ENCODE measurements at places on chromosomes 16 and 17.

DNA sequence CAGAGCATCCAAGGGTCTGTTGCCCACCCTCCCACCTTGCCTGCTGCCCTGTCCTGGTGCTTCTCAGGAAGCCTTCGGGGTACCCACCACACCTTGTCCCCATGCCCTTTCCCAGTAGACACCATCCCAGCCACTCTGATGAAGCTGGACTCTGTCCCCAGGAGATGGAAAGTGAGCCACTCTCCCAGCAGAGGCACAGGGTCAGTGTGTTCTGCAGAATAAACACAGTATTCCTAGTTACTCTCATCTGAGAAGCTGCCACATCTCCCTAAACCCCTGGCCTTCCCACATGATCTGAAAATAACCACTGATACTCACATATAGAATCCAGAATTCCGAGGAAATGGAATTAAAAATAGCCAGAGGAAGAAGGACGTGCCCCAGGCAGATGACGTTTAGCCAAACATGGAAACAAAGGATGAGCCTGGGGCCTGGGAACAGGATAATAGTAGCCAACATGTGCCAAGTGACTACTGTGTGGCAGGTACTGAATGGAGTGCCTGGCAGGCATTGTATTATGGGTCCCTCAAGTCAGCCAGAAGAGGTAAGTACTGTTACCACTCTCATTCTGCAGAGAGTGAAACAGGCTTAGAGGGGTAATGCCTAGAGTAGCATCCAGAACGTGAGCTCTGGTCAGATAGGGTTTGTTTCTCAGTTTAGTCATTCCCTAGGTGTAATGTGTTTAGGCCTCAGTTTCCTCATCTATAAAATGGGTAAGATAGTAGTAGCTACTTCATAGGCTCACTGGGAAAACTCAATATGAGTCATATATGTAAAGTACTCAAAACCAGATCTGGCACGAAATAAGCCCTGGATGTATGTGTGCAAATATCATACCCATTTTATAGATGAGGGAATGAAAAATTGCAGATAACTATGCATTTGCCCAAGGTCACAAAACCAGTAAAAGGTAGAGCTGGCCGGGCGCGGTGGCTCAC is 20.8 kb upstream of the PEMT start:
- no peak for DNase-seq

DNA sequence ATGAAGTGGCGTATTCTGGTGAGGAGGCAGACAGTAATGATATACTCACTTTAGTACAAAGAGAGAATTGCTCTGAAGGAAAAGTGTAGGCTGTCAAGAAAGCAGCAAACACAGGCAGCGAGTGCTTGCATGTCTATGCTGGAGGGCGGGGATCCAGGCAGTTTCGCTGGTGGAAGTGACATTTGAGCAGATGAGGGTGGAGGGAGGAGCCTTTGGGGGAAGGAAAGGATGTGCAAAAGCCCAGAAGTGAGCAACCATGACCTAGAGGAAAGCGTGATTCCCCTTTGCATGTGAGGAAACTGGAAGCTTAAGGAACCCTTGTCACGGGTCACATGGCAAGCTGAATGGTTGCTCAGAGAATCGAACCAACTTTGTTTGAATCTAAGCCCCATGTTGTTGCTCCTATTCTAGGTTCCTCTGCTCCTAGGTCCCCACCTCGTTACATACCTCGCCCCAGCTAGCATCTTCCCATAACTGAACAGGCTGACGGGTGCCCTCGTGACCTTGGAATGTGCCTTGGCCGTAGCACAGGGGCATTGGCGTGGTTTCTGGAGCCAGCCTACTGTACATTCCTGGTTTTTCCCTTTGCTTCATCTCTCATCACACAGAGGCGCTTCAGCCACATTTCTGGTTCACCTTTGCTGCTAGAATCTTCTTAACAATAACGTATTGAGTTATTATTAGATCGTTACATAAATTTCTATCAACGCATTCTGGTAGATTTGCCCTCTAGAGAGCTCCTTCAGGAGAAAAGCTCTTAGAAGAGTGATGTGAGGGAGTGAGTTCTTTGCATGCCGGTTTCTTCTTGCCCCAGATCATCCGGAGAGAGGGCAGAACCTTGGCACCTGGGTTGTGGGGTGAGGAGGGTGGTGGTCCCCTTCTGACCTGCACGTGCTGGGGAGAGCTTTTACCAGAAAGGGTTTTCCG is 191.8 kb downstream of the SNX29 start:
- DNase-seq = no peak

DNA sequence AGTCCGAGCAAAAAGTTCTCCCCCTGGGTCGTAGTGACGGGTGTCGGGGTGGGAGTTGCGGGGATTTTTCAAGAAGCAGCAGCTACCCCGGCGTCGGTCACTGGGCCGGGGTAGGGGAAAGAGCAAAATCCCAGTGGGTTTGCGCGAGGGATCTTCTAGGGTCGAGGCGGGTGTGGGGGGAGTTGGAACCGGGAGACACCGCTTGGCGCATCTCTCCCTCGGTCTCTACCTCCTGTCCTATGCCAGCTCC is 2.3 kb upstream of the UBTF start:
- DNase-seq = no peak

- DNase-seq = no peak
These were observed 6.1 kb downstream of the DRG2 start for GRCh38 chr17:18093616-18094408.

DNA sequence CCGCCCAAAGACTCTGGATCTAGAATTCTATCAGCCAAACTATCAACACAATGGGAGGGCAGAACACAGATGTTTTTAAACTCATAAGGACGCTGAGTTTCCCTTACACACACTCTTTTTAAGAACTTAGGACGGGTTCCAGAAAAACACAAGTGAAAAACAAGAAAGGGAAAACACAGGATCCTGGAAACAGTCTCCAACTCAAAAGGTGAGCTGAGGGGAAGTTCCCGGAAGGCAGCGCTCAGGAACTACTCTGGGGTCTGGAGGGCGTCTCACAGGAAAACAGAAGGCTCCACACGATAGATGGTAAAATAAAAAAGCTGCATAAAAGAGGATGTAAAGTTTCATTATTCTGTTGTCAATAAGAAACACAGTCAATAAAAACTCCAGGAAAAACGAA is 80.2 kb upstream of the DOC2B start:
- DNase-seq = no peak

DNA sequence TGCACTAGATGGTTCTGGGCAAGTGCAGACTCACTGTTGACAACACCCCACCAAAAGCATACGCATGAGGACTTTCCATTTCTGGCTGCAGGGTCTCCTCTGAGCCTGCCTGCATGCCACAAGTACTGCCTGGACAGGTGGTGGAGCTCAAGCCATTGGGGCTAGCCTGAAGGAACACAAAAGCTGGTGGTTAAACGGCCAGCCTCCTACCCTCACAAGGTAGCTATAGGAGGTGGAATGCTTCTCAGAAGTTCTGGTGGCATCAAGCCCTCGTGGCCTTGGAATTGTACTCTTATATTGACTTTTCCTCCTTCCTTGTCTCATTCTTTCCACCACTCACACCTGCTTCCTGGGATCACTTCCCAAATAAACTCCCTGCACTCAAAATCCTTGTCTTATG is 56.6 kb upstream of the BCAR1 start:
- DNase-seq = no peak

GRCh38 chr17:40312131-40312731 is 3.3 kb downstream of the RARA start:
- DNase-seq = no peak

- no peak for DNase-seq
These were observed 17.8 kb downstream of the SNN start for GRCh38 chr16:11685844-11686618.

GRCh38 chr17:79031996-79032875 is 8.3 kb downstream of the C1QTNF1 start:
- no peak for DNase-seq

GRCh38 chr16:24430954-24431760 is 108.2 kb upstream of the RBBP6 start:
- no peak for DNase-seq

GRCh38 chr17:42704837-42705494 is 22.6 kb downstream of the CNTNAP1 start:
- DNase-seq = no peak

- DNase-seq = no peak
These were observed 94.5 kb downstream of the PCTP start for GRCh38 chr17:55845385-55845784.

GRCh38 chr17:65312718-65313377 is 175.7 kb downstream of the RGS9 start:
- no peak for DNase-seq

DNA sequence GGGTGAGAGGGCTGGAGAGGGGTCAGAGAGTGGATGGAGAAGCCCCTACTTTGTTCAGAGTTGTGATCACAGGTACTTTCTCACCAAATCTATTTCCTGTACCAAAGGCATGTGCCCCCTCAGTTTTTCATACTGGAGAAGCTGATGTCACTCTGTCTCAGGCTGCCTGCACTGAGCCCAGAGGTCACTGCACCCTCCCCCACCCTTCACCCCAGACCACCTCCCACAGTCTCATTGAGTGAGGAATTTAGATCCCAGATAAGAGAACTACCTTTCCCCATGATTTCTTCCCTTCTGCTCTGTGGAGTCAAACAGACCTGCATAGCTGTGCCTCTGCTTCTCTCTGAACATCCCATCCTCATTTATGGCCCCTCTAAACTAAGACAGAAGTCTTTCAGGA is 140.0 kb upstream of the IRX6 start:
- DNase-seq = no peak

GRCh38 chr17:40724656-40725055 is 21.1 kb upstream of the KRT24 start:
- no peak for DNase-seq

DNA sequence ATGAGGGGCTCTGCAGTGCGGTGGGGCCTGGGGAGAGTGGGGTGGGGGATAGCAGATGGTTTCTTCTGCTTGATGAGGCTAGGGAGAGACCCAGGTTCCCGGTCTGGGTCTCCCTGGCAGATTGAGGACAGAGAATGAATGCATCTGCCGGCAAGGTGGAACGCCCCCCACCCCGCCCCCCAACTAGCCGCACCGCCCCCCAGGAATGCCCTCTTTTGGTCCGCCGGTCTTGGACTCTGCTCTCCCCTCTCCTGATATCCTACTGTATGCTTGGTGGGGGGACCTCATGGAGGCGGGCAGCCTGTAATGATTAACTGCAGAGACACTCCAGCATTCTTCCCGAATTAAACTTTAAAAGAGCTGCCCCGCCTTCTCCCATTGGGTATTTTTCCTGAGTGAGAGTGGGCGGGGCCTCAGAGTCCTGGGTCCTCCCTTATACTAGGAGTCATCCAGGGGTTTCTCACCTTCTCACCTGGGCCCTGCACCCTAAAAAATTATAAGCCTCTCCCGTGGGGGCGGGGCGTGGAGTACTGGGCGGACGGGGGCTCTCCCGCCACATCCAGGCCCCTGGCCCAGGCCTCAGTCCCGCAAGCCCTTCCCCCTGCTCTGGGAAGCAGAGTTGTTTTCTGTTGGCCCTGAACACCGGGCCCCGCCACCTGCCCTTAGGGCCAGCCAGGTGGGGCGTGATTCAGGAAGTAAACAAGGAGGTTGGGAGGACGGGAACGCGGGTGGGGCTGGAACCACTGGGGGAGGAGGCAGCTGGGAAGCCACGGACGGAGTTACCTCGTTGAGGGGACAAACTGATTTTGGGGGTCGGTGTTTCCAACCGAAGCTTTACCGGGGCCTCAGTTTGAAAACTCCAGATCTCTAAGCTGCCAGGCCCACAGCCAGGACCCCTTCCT is 1.5 kb downstream of the GRB7 start:
- DNase-seq = no peak

GRCh38 chr16:77696149-77696548 is 26.2 kb upstream of the NUDT7 start:
- DNase-seq = no peak

DNA sequence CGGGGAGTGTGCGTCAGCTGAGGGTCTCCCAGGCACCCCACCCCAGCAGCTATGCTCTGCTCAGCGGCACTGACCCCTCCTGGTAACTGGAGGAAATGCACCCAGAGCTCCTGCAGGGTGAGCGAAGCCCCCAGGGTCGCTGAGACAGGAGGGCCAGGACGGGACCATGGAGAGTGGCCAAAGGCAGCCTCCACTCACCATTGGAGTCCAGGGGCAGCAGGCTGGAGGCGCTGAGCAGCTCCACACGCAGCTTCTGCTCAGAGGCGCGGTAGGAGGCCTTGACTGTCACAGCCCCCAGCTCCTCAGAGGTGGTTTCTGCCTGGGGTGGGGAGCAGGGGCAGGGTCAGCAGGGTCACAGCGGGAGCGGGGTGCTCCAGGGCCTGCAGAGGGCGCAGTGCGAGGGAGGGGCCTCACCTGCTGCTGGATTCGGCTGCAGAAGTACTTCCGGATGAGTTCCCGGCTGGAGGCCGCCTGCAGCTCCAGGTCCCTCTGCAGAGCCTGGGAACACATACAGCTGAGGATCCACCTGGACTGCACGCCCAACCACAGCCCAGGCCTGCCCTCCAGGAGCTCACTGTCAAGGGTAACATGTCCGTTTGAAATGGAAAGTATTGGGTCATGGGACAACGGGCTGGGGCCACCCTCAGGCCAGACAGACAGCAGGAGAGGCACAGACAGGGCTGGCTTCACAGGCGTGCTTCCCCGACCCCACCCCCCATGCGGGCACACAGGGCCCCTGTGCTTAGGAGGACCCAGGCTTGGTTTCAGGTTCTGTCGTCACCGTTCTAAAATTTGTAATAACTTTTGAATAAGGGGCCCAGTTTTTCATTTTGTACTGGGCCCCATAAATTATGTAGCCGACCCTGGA is 13.8 kb downstream of the UNC13D start:
- DNase-seq = no peak

GRCh38 chr16:55576384-55576783 is 9.9 kb downstream of the CAPNS2 start:
- DNase-seq = no peak

DNA sequence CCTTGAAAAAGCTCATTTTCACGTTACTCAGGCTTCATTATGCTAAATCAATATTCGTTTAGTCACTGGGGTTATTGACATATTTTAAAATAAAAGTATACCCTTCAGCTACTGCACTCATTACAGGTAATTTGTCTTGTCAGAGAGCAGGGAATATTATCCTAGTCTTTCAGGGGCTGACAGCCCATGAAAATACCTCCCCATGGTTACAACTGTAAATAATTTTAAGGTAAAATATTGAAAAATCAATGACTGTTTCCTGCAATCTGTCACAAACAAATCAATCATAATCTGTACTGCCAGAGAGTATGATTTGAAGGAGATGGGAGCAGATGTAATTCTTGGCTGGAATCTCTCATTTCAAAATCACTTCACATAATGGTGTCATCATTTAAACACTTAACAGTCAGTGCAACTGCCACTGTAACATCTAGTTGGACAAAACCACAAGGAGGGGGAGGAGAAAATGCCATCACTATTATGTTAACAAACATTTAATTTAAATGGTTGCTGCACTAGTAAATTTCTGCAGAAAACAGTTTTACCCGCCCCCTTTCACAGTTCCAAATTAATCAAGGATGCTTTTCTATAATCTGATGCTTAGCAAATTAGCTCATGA is 9.3 kb upstream of the IRX5 start:
- no peak for DNase-seq

DNA sequence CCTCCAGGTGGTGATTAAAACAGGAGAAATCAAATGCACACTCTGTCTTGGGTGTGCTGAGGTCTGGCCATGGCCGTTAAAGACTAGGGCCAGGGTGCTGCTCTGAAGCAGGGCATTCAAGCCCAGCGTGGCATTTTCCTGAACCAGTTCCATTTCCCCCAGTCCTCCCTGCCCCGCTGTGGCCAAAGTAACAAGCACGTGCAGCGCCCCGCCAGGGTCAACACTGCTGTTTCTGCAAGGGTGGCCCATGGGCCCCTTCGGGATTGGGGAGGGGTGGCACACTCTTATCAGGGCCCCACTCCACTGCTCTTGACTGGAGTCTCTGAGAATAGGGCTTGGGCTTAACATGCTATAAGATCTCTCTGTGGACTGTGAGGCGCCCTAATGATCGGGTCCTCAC is 72.9 kb downstream of the IL21R start:
- no peak for DNase-seq
